Spleen (tissue), 13 donors: ENCODE measurements at places on chromosomes 11 and 22. TPM values are rescaled to one million over a fixed set of nuclear protein-coding genes. Genes with fewer than 3 reads are reported as not detected.

Gene GAS2
- 2.3 TPM for total RNA-seq

DNA sequence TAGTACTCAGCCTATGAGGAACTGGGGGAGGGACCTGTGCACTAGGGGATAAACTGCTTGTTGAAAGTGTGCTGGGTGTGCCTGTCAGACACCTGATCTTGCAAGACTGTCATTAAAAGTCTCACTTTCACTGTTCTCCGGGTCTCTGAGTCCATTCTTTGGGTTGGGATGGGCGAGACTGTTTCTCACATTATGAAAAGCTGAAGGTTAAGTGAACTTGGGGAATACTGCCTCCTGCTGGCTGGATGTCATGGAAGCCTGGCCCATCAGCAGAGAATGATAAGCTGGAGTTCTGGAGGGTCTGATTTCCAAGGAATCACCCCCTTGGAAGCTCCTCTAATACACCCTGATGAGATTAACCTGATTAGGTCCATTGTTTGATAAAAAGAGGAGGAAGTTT is 9.0 kb upstream of the VPREB1 start:
- DNase-seq: no peak

DNA sequence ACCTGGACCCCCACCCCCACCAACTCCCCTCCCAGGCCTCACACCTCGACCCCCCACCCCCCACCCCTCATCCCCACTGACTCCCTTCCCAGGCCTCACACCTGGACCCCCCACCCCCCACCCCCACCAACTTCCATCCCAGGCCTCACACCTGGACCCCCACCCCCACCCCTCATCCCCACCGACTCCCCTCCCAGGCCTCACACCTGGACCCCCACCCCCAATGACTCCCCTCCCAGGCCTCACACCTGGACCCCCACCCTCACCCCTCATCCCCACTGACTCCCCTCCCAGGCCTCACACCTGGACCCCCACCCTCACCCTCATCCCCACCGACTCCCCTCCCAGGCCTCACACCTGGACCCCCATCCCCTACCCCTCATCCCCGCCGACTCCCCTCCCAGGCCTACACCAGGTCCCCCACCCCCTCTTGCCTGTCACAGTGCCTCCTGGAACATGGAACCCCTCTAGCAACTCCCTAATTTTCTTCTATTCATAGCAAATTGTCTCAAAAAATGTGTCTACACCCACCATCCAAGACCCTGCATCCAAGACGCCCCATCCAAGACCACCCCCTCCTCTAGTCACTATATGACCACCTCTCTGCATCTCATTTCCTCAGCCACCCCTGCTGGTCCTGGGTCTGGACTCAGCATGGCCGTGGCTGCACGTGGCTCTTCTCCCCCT is 36.9 kb upstream of the BRSK2 start:
- DNase-seq: peak; percentile 17

DNA sequence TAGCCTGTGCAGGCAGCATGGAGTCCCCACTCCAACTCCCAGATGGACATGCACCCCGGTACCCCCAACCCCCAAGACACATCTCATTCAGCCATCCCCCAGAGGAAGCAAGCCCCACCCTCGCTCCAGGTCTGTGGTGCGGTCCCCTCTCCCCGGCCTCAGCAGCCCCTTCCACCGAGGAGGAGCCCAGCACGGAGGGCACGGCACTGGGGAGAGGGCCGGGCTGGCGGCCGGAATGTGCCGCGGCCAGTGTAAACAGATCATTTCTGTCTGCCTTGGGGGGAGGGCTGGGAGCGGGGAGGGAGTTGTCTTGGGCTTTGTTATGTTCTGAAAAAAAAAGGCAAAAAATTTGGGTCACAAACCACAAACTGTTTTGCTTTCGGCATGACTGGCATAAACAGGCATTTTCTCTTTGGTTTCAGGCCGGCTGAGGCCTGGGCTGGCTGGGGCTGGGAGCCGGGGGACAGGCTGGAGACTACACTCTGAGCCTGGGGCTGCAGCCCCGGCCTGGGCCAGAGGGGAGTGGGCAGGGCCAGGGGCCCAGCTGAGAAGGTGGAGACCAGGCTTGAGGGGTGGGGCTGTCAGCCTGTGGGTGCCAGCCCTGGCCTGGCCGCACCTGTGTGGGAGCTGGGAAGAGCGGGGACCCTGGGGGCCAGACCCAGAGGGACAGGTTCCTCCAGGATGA is 16.8 kb downstream of the IGF2 start:
- peak; percentile 51 for DNase-seq

DNA sequence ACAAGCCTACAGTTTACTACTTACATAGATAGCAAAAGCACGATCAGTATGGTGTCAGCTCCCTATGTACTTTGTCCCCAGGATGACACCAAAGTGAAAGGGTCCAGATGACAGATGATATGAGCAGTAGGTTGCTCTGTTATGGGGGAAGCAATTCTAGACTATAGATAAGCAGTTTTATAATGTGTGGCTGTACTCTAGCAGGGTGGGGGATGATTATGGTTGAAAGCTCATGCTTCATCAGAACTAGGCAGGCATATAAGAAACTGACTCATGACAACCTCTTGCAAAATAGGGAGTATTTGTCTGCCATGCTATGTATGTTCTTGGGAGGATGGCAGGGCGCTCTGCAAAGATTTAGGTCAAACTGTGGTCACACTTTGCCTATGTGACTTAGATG is 158.2 kb upstream of the ZBED5 start:
- DNase-seq: no peak

DNA sequence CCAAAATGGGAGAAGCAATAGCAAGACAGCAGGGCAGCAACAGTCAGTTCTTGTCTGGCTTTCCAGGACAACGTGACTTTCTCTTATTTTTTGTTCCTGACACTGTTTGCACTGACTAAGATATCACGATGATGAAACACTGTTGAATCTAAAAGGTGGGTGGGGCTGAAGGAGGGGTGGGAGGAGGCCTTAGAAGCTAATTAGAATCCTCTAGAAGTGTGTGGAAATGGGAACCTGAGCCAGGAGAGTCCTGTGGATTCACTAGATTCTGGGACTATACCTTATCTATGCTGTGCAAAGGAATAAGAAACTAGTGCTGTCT is 300.3 kb downstream of the ST3GAL4 start:
- no peak for DNase-seq

GRCh38 chr11:45805305-45806071 is 539 bp downstream of the SLC35C1 start:
- peak; percentile 86 for DNase-seq

Gene ZBTB3
- total RNA-seq: 6.6 TPM

- no peak for DNase-seq
Observed at GRCh38 chr11:6249770-6250555, 9.7 kb upstream of the CCKBR start.

Gene LRFN4
- total RNA-seq: 3.3 TPM

- DNase-seq: peak; percentile 64
Observed at GRCh38 chr22:44360668-44361381, 48.1 kb upstream of the SHISAL1 start.

GRCh38 chr11:133906241-133906640 is 50.5 kb downstream of the IGSF9B start:
- DNase-seq: peak; percentile 65

Gene CARD18
- total RNA-seq: not detected

- DNase-seq: no peak
Observed at GRCh38 chr11:3099178-3099577, 42.0 kb upstream of the CARS1 start.

GRCh38 chr11:14136561-14136960 is 174.0 kb downstream of the SPON1 start:
- no peak for DNase-seq

- DNase-seq: no peak
Observed at GRCh38 chr11:28461338-28461737, 353.1 kb downstream of the METTL15 start.

Gene RFPL1
- not detected for total RNA-seq

GRCh38 chr22:45996241-45997076 is 19.5 kb upstream of the WNT7B start:
- peak; percentile 92 for DNase-seq

DNA sequence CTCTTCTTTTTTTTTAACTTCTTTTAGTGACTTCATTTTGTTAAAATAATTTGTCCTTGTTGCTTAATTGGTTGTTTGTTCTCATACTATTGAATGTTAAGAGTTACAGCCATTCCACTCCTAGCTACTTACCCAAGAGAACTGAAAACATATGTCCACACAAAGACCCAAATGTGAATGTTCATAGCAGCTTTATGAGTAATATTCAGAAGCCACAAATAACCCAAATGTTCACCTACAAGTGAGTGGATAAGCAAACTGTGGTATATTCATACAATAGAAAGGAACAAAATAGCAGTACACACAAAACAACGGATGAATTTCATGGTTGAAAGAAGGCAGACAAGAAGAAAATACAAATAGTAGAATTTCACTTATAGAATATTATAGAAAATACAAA is 1.4 kb upstream of the OR4D11 start:
- DNase-seq: no peak

GRCh38 chr11:17400048-17400775 is 11.8 kb upstream of the KCNJ11 start:
- DNase-seq: peak; percentile 75

Gene SLC22A8
- total RNA-seq: not detected

Gene OR52I1
- total RNA-seq: not detected

DNA sequence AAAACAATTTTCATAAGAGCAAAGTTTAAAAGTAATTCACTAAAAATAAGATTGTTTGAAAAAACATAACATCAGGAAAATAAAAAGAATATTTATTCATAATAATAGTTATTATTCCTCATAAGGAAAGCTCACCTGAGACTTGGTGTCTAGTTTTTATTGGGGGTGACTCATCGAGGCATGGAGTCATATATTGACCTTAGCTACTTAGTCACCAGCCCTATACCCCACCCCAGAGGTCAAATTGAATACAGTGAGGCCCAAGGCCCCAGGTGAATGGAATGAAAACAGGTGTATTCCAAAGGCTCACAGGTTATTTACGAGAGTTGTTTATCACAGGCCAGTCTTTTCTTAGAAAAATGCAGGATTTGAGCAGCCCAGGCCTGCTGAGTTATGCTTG is 36.9 kb downstream of the CNTF start:
- DNase-seq: no peak

DNA sequence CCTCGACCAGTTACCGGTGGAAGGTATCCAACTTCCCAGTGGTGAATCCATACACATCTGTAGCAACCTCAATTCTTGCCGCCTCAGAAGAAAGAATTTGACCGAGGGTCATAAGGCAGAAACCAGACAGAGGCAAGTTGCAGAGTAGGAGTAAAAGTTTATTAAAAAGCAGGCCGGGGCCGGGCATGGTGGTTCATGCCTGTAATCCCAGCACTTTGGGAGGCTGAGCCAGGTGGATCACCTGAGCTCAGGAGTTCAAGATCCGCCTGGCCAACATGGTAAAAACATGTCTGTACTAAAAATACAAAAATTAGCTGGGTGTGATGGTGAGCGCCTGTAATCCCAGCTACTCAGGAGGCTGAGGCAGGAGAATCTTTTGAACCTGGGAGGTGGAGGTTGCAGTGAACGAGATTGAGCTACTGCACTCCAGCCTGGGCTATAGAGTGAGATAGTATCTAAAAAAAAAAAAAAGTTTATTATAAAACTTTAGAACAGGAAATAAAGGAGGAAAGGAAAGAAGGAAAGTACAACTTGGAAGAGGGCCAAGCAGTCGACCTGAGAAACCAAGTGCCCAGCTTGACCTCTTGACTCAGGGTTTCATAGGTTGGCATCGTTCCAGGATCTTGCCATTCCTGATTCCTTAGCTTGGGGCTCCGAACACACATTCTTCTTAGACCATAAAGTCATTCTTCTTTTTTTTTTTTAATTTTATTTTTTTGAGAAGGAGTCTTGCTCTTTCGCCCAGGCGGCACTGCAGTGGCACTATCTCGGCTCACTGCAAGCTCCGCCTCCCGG is 27.8 kb downstream of the RGL4 start:
- no peak for DNase-seq

Gene CHRM1
- not detected for total RNA-seq

DNA sequence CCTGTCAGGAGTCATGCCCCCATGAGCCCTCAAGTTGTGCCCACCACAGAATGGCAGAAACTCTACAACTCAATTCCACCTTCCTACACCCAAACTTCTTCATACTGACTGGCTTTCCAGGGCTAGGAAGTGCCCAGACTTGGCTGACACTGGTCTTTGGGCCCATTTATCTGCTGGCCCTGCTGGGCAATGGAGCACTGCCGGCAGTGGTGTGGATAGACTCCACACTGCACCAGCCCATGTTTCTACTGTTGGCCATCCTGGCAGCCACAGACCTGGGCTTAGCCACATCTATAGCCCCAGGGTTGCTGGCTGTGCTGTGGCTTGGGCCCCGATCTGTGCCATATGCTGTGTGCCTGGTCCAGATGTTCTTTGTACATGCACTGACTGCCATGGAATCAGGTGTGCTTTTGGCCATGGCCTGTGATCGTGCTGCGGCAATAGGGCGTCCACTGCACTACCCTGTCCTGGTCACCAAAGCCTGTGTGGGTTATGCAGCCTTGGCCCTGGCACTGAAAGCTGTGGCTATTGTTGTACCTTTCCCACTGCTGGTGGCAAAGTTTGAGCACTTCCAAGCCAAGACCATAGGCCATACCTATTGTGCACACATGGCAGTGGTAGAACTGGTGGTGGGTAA is at the start of gene OR52W1:
Gene OR52W1, plus strand, starts transcription at position 51 of the 637 bp plus-strand sequence. Its CDS starts 0 bp downstream, at position 51.
- DNase-seq: peak; percentile 71

DNA sequence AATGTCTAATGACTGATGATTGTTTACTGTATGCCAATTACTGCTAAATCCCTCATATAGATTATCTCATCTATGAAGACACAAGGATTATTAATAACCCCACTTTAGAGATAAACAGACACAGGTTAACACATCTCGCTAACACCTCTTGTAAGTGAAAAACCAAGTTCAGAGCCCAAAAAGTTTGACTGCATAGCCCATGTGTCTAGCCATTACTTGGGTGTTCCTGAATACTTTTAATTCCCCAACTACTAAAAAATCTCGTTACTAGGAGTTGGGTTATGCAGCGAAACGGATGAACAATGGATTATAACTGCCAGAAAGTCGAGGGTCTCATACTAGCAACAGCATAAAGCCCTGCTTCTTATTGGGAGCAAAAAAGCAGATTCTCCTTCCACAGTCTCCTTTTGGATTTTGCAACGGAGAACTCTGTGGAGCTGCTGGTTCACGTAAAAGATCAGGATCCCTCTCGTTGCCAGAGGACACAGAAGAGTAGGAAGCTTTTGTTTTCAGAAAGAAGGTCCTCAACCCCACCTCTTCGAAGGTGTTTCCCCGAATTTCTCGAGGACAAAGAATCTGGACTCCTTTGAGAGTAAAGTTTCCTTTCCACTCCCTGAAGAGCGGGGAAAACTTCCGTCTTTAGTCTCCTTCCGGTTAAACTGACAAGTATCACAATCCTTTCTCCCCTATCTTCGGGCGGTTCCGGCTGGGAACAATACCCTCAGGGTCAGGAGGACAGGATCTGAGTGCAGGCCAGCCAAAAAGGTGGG is 979 bp downstream of the ZBED5 start:
- DNase-seq: no peak

- DNase-seq: no peak
Observed at GRCh38 chr22:43990044-43990443, 34.1 kb upstream of the PARVB start.

Gene TMPRSS6
- total RNA-seq: 0.54 TPM

Gene ADORA2A
- total RNA-seq: 25.5 TPM
